Stimulated activated CD4-positive, alpha-beta T cell treated with anti-CD3 and anti-CD28 coated beads, Interleukin-1b, Interleukin-23, amount 100 ng/mL, for 1 hour (primary cell): ENCODE measurements at places on chromosomes 11 and 22.

DNA sequence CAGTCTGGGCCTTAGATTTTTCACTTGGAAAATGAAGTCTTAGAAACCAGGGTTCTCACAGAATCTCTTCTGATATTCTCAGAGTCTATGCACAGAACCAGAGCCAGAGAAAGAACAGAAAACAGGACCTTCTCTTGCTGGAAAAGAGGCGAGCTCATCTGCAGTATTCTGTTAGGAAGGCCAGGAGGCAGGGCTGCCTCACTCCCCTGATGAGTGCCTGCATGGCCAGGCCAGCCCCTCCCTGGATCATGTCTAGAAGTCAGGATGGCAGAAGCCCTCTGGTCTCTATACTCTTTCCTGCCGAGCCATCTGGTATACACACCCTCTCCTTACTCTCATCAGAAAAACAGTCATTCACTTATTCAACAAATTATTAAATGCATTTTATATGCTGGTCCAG, 723 bp downstream of the OR51M1 start:
- no peak for DNase-seq

DNA sequence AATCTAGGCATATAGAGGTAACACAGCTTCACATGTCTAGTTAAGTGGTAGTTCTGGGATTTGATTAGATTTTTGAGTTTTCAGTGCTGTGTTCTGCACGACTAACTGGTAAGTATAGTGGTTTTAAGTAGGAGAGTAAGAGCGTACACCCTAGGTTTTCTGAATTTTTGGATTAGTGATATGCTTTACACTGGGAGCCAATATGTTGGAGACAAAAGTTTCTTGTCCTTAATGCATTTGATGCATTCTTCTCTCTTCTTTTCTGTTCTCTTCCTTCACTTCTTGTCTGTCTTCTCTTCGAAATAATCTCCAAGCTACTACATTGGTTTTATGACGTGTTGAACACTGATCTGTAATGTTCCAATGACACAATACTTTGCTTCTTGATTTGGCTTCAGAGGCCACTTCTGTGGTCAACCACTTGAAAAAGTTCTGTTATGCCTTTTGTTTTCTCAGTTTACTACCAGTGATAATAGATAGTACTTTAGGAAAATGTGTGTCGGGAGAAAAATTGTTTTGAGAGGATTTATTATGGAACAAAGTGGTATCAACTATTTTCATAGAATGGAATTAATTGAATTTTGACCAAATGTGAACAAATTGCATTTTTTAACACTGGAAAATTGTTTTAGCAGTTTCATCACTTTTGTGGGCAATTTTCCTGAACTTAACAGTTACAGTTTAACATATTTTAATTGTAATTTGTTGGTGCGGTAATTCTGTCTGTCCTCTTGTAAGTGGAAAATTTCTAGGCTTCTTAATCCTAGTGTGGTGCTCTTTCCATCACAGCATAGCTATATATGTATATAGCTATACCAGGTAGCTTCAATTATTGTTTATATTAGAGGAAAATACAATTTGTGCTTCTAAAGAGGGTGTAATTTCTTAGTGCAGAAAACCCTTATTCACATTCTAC, 2.6 kb downstream of the PDE3B start:
- DNase-seq: no peak

GRCh38 chr22:49432897-49433443, 394.7 kb downstream of the BRD1 start:
- no peak for DNase-seq

DNA sequence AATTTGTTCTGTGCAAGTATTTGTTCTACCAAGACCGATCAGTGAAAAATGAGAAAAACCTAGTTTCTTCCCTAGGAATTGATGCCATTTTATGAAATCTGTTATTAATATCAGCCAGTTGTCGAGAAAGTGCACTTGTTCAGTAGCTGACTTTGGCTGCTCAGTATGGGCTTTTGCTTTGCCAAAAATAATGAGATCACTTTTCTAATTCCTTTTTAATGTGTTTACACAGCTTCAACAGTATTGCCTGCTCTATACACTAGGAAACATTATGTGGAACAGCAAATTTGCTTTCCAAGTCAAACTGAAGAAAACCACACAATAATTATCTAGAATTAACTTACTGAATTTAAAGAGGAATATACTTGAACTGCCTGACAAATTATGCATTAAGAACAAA, 34.4 kb downstream of the SCUBE2 start:
- no peak for DNase-seq

GRCh38 chr11:29184939-29185890, 831.6 kb downstream of the KCNA4 start:
- no peak for DNase-seq

DNA sequence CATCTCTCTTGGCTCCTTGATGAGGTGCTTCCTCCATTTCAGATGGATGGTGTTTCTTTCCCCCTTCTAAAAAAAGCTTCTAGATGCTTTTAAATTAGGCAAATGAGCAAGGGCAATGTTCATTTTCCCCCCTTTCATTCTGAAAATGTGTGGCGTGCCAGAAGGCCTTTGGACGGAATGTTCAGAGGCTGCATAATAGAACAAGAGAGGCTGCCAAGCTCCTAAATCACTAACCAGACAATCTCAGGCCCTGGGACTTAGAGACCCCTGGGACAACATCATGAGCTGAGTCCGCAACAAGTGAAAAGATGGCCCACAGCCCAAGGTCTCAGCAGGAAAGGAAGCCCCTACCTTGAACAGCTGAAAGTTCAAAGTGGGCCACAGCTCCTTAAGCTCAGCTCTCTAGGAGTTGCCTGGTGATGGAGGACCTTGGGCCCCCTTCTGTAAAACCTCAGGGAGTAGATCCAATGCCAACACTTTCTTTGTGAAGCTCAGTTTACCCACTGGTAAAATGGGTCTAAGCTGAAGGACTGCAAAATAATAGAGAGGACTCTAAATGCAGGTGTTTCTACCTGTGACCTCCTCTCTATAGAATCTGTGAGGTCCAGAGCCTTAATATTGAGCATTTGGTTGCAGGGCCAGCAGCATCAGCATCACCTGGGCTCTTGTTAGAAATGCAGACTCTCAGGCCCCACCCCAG, 144.0 kb downstream of the FBXO7 start:
- DNase-seq: no peak

DNA sequence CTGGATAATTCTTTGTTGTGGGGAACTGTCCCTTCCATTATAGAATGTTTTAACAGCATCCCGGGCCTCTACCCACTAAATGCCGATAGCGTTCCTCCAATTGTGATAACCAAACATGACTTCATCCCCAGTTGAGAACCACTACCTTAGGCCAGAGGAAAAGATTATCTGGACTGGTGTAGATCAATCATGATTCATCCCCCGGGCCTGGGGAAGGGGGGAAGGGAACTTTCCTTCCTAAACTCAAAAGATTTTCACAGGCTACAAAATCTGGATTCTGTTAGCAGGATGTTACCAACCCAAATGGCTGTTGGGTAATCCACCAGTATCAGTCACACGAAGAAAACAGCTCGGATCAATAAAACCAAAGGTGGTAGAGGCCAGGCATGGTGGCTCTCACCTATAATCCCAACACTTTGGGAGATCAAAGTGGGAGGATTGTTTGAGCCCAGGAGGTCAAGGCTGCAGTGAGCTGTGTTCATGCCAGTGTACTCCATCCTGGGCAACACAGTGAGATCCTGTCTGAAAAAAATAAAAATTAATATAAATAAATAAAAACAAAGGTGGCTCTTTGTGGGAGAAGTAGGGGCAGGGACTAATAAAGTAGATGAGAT, 10.1 kb downstream of the CTR9 start:
- DNase-seq: no peak

DNA sequence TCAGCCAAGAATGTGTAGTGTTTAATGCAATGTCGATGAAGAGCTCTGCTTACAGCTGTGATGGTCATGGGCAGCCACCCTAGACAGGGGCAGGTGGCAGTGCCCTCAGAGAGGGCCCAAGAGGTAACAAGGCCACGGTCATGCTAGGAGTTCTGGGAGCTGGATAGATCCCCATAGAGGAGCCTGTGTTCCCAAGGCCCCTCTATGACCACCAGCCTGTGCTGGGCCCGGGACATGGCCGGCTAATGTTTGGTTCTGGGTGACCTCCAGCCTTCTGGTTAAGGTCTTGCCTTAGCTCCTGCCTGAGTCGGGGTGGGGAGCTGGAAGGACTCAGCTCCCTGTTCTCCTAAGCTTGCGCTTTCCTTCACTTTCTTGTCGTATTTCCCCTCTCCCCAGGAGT, 65.1 kb downstream of the GRIK4 start:
- no peak for DNase-seq

GRCh38 chr11:70494559-70495350, 96.4 kb downstream of the CTTN start:
- no peak for DNase-seq

DNA sequence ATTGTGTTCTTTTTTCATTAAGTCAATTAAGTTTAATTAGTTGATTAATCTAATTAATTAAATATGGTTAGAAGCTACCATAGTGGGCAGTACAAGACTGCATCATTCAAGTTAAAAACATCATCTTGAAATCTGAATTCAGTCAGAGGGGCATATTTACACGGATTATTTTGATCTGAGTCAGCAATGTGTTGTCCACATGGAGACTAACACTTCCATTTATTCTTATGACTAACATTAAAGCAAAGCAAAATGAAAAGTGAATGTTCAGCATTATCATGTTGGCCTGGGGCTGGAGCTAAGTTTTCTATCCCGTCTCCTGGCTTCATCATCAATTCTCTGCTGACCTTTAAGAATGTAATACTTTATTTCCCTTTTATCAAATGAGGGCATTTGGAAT, 17.3 kb downstream of the FLI1 start:
- DNase-seq: no peak

DNA sequence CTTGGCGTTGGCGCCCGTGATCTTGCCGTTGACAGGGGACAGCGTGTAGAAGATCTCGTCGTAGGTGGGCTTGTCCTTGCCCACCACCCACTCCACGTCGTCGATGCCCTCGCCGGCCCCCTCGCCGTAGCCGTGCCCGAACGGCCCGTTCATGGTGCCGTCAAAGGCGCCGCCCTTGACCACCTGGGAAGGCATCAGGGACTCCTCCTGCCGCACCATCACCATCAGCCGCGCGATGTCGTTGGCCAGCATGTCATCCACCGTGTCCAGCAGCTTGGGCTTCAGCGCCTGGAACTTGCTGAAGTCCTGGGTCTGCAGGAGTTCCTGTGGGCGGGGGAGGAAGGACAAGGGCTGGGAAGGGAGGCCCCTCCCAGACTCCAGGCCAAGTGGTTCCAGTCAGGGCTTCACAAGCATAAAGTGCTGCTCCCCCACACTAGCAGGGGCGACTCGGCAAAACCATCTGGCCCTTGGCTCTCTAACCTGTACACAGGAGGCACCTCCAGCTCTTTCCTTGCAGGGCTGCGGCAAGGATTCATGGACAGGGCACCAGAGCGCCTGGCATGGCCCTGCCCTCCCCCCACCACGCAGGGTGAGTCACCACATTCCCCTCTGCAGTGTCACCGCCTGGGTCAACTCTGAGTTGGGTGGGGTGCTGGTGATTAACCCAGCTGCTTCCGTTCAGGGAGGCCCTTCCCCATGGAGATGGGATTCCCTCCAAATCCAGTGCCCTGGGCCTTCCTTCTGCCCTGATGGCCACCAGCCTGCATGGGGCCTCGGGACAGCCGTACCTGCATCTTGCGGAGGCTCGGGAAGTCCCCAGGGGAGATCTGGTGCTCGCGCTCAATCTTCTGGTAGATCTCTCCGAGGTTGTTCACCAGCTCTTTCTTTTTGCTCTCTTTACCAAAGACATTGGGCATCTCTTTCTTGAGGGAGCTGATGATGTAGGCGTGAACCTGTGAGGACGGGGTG, 10.4 kb upstream of the CDC42BPG start:
- DNase-seq: no peak

- DNase-seq: no peak
Measured at GRCh38 chr22:29151316-29151715, 54.4 kb upstream of the EMID1 start.

GRCh38 chr11:13012056-13012661, 3.0 kb downstream of the RASSF10 start:
- DNase-seq: no peak

DNA sequence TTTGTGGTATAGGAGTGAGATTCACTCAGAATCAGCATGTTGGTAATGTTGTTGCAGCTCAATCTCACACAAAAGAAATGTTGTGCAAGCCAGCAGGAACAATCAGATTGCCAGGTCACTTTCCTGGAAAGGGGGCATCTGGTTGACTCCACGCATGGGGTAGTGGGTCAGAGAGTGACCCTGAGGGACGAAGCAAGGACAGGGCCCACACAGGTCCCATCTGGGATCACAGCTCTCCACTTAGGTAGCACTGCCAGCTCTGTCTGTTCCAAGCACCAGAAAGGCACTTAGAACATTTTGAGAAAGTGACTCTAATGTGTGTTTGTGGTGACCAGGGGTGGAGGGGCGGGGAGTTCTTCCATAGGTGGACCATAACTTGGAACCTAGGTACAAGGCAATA, 109.5 kb downstream of the RASSF10 start:
- no peak for DNase-seq

DNA sequence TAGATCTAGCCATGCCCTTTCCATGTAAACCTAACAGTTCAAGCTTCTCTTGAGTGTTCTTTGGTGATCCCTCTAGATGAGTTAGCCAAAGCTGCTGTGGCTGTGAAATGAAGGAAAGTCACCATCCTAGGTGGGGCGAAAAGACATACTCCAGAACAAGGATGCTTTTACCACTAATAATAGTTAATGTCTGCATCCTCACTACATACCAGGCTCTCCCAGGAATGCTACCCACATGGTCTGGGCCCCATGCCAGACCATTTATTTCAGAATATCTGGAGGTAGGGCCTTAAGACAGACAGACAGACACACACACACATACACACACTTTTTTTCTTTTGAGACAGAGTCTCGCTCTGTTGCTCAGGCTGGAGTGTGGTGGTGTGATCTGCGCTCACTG, 14.7 kb downstream of the ABTB2 start:
- no peak for DNase-seq

GRCh38 chr11:116172851-116173250, 599.9 kb downstream of the BUD13 start:
- no peak for DNase-seq

DNA sequence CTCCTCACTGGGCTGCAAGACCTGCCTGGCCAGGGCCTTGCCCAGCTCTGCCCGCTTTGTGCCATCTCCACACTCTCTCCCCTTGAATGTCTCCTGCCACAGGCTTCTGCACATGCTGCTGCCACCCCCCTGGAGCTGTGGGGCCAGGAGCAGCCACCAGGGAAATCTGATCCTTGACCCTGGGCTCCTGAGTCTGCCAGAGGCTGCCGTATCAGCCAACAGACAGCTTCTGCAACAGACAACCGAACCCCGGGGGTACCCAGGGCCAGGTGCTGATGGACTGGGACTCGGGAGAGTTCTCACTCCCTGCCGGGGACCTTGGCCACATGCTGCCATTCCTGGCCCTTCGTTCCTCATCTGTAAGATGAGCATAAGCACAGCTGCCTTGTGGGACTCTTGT, 3.3 kb upstream of the PPARA start:
- DNase-seq: no peak

DNA sequence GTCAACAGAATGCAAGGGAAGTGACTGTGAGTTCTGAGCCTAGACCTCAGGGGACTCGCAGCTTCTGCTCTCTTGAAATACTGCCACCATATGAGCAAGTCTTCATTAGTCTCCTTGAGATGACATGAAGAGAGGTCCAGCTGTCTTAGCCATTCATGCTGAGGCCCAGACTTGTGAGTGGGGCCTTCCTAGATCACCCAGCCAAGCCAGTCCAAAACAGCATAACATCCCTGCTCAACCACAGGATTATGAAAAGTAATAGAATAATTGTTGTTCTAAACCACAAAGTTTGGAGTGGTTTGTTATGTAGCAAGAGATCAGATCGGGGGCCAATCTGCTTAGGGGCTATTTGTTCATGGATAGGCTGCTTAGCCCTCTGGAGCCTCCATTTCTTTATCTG, 54.9 kb upstream of the HTATIP2 start:
- no peak for DNase-seq
